Activated CD8-positive, alpha-beta memory T cell treated with anti-CD3 and anti-CD28 coated beads for 24 hours (primary cell): ENCODE measurements at places on chromosomes 1 and 21.

DNA sequence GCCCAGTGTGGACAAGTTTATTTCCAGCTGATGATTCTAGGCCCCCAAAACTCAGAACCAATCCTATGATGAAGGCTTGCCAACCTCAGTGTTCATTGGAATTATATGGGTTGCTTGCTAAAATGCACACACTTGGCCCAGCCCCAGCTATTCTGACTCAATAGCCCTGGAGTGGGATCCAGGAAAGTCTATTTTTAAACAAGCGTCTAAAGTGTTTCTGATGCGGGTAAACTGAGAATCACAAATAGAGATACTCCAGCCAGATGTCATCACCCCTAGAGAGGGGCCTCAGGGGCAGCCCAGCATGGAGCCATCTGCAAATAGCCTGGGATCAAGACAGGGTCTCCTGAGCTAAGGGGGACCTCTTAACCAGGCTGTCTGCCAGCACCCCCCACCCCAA lies 46.0 kb downstream of the PKP1 start:
- no peak for DNase-seq

DNA sequence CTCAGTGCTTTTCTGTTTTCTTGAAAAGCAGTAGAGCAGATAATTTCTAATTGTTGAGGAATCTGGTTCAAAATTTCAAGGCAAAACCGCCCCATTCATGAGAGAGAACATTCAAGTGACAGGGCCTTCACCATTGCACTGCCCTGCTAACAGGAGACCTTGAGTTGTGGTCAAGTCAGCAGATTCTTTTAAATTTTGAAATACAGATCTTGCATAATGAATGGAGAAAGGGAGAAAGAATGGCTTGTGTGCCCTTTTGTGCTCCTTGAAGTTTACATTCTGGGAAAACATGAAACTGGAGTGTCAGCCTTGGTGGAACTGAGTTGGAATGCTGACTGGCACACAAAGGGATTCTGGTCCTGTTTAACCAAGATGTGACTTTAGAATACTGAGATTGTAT lies 164.5 kb upstream of the UBE2U start:
- no peak for DNase-seq

- no peak for DNase-seq
These were observed 20.7 kb downstream of the PEX14 start for GRCh38 chr1:10495475-10495817.

DNA sequence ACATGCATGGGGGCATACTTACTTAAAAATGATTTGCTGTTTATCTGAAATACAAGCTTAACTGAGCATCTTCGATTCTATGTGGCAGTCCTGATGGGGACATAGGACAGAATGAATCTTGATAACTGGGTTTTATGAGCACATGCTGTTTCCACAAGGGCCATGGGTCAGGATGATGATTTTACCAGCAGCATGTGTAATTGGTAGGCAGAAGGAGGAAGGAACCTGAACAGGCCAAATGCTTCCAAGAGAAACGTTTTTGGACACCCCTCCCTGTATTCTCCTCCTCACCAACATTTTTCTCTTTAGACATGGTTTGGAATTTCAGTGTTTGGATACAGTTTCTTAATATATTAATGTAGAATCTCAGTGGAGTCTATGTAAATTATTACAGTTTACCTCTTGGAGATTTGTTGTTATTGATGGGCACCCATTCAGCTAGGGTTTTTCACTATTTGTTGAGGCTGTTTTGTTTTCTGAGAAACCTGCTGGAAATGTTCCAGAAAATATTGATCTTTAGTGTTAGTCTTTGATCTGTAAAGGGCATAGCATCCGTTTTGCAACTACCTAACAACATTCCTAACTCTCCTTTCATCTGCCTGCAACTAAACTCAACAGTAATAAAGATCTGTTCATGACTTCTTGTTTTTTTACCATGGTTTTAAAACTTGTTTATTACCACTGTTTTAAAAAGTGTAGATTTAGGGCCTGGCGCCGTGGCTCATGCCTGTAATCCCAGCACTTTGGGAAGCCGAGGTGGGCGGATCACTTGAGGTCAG lies 42.0 kb downstream of the TBCE start:
- no peak for DNase-seq

GRCh38 chr1:171816300-171816901 lies 24.9 kb upstream of the DNM3 start:
- no peak for DNase-seq

GRCh38 chr1:230572121-230573105 lies 69.9 kb upstream of the COG2 start:
- DNase-seq: no peak

GRCh38 chr1:231778009-231778719 lies 151.6 kb downstream of the DISC1 start:
- DNase-seq: no peak

DNA sequence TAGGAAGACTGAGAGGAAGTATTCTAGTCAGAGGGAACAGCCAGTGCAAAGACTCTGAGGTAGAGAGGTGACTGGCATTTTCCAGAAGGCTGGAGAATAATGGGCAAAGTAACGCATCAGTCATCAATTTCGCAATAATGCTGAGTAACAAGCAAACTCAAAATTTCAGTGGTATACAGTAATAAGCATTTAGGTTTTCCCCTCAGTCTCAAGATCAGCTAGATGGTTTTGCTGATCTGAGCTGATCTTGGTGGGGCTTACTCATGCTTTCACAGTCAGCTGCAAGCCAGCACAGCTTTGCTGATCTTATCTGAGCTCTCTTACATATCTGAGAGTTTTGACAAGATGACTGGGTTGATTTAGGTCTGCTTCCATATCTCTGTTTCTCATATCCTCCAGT lies 108.7 kb downstream of the TSEN15 start:
- no peak for DNase-seq

DNA sequence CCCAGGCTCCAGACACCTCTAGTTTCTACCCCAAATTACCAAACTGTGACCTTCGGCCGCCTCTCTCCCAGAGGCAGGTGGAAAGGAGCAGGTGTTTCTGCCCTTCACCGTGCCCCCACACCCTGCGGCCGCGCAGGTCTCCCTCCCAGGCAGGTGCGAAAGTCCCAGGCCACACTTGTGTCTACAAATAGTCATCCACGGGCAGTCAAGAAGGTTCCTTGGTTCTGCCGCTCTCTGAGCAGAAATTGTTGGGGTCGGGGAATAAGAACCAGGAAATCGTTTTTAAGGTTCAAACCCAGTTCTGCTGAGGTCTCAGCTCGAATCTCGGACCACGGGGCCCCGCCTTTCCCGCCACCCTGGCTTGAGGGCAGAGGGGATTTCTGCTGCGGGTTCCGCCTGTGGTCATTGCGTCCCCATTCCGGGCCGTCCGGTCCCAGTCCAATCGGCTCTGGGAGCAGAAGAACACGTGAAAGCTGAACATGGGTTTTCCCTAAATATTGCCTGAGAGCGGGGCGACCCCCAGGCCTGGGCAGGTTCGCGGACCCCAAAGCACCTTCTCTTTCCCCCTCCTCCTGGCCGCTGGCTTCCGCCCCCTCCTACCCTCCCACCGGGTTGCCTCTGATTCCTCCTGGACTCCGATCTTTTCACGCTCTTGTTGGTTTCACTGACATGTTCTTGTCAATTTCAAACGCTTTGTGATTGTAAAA lies 1.2 kb upstream of the ATF3 start:
- DNase-seq: peak; percentile 73

- no peak for DNase-seq
These were observed 37.5 kb downstream of the DPH5 start for GRCh38 chr1:100988121-100988520.

DNA sequence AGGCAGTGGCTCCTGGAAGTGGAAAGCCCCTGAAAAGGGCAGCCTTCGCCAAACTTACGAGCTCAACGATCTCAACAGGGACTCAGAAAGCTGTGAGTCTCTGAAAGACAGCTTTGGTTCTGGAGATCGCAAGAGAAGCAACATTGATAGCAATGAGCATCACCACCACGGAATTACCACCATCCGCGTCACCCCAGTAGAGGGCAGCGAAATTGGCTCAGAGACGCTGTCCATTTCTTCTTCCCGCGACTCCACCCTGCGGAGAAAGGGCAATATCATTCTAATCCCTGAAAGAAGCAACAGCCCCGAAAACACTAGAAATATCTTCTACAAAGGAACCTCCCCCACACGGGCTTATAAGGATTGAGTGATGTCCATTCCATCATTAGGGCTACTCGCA lies 42.4 kb downstream of the PLPPR4 start:
- DNase-seq: no peak

- DNase-seq: no peak
These were observed 149.6 kb downstream of the CYYR1 start for GRCh38 chr21:26423511-26423910.

GRCh38 chr1:1788136-1788535 lies 9.9 kb upstream of the NADK start:
- DNase-seq: no peak

GRCh38 chr1:39332828-39333227 lies 128.3 kb downstream of the MACF1 start:
- DNase-seq: no peak

- no peak for DNase-seq
These were observed 8.8 kb upstream of the ID3 start for GRCh38 chr1:23567996-23568607.

DNA sequence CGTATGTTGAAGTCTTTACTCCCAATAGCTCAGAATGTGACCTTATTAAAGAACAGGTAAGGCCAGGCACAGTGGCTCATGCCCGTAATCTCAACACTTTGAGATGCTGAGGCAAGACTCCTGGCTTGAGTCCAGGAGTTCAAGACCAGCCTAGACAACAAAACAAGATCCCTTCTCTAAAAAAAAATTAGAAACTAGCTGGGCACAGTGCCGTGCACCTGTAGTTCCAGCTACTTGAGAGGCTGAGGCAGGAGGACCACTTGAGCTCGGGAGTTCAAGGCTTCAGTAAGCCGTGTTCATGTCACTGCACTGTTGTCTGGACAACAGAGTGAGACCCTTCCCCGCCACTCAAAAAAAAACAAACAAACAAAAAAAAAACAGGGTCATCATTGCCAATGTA lies 171.3 kb downstream of the RERE start:
- DNase-seq: no peak

DNA sequence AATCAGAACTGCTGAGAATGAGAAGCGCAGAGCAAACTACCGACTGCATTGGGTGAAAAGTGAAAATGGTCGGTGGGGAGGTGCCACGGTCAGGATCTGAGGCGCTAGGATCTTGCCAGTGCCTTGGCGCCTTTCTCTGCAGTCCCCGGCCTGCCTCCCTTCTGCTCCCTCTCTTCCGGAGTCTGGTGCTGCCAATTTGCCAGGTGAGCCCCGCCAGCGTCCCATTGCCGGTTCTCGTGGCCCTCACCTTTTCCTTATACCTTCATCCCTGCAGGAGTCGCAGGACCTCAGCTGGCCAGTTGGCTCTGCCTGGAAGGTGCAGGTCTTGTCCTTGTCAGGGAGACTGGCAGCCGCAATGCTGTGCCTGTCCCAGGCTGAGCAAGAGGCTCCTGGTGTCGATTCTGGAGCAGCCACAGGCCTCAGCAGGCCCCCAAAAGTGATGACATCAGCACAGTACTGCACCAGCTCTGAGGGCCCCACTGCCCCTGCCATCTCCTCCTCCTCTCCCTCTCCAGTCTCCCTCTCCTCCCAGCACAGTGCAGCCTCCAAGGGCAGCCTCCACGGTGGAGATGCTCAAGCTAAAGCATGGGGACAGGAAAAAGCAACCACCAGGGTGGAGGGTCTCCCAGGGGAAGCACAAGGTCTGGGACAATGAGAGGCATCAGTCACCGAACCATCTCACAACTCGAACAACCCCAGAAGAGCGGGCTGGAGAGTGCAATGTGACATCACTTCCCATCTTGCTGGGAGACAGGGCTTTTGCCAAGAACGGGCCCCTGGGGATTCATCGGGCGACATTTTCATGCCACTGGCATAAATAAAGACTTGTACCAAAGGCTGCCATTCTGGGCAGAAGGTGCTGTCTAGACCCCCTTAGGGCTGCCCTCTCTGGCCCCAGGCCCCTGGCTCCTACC lies 37.1 kb upstream of the H6PD start:
- DNase-seq: no peak

DNA sequence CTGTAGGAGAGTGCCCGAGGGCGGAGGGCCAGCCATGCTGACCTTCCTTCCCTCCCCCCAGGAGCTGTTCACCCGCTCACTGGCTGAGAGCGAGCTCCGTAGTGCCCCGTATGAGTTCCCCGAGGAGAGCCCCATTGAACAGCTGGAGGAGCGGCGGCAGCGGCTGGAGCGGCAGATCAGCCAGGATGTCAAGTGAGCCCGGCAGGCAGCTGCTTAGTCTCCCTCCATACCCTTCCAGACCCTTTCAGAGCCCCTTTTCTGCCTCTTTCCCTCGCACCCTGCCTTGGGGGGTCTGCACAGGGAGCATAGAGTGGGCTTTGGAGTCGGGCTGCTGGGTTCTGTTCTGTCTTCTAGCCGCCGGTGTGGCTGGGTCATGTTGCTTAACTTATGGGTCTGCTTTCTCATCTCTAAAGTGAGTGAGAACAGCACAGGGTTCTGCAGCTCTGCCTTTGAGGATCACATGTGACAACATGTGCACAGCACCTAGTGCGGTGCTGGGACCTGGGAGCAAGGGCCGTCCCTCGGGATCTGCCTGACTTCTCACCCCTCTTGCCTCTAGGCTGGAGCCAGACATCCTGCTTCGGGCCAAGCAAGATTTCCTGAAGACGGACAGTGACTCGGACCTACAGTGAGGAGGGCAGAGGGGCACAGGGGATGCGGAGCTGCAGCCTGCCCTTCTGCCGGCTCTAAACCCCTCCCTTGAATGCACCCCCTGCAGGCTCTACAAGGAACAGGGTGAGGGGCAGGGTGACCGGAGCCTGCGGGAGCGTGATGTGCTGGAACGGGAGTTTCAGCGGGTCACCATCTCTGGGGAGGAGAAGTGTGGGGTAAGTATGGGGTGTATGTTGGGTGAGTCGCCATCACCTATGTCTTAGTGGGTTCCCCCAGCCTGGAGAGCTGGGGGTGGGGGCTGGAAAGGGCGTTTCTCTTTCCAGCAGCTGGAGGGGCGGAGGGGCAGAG lies 6.2 kb downstream of the AMPD2 start:
- no peak for DNase-seq

GRCh38 chr1:12326986-12327385 lies 97.2 kb downstream of the VPS13D start:
- no peak for DNase-seq

DNA sequence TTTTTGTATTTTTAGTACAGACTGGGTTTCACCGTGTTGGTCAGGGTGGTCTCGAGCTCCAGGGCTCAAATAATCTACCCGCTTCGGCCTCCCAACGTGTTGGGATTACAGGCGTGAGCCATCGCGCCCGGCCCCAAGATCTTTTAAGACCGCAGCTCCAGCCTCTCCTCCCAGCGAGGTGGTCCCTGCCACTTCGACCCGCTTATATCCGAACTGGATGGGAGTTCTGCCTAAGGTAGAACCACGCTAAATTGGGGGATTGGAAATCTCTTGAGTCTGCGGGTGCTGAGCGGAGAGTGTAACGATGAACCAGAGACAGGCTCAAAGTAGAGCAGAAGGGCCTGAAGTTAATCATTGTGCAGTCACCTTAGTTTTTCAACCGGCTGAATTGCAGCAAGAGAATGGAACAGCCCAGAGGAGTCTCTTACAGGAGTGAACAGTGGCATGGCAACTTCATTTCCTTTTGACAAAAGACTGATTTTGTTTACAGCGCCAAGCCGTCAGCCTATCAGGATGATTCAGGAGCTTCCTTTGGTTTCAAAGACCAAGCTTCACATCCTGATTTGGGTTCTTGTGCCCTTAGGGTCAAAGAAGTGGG lies 726 bp upstream of the CYB5R1 start:
- no peak for DNase-seq

GRCh38 chr1:1890506-1891348 lies at the start of gene GNB1:
TSS of gene GNB1 (minus strand) at chr1:1891087. CDS start at chr1:1825453, 65,634 bp downstream.
- DNase-seq: peak; percentile 97
